ENCODE measurements at places on chromosomes 2 and 18. TPM values are rescaled to one million over a fixed set of nuclear protein-coding genes. Genes with fewer than 3 reads are reported as not detected.

GAL3ST2 gene
- total RNA-seq, result not detected

TBC1D8 gene
- 2.0 TPM for total RNA-seq

LCT gene
- total RNA-seq, result 0.31 TPM

CYP26B1 gene
- total RNA-seq, result not detected

CCDC102B gene
- total RNA-seq, result 1.4 TPM

ACADL gene
- not detected for total RNA-seq

INO80B gene
- total RNA-seq, result 29.0 TPM
